ENCODE measurements at places on chromosomes 6 and 20.
A peak's percentile ranks its signal among the peaks of the same experiment; 100 is the strongest.

GRCh38 chr6:100335991-100336390 lies 128.7 kb downstream of the SIM1 start:
- no peak for DNase-seq

DNA sequence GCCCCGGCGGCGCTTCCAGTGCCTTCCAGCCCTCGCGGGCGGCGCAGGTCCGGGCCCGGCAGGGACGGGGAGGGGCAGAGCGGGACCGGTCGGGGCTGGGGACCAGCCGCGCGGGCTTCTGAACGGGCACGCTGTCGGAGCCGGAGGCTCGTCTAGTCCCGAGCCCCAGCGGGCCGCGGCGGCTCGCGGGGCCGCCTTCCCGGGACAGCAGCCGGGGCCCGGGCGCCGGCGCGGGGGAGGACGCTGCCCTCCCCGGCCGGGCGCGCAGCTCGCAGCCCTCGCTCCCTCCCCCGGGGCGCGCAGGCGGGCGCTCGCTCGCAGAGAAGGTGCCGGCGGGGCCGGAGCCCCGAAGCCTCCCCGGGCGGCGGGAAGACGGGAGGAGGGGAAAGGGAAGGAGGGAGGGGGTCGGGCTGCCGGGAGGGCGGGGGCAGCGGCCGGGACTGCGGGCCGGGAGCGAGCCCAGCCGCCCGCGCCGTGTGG lies 696 bp upstream of the SIRPA start:
- DNase-seq = peak; percentile 90

GRCh38 chr20:53693262-53693871 lies 99.7 kb upstream of the ZNF217 start:
- no peak for DNase-seq

DNA sequence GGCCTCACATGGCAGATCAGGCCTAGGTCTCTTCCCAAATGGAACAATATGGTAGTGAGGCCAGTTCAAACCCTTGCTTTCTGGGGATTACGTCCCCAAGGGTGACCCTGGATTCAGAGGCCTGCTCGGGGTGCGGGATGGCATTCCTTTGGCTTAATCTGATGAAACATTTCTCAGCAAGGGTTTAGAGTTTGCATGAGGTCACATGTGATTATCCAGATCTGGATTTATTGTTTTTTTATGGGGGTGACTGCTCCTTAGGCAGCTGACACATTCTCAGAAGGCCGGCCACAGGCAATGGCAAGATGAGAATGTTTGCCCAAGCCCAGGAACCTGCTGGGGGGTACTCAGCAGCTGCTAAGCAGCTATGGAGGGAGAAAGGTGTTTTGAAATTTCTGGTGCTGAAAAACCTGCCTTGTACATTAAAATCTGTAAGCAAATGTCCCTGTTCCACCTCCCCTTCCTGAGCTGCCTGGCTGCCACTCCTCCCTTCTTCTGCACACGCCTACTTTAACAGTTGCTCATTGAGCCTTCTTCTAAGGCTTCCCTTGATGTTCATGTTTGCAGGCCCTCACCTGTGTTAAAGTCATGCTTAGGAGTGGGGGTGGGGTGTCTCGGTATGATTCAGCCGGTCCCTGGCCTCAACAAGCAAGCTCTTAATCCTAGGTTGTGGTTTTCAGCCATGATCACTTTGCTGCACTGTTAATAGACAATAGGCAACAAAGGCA lies 37.9 kb upstream of the FUCA2 start:
- peak; percentile 10 for DNase-seq

GRCh38 chr6:41963371-41963770 lies 21.8 kb upstream of the CCND3 start:
- no peak for DNase-seq

DNA sequence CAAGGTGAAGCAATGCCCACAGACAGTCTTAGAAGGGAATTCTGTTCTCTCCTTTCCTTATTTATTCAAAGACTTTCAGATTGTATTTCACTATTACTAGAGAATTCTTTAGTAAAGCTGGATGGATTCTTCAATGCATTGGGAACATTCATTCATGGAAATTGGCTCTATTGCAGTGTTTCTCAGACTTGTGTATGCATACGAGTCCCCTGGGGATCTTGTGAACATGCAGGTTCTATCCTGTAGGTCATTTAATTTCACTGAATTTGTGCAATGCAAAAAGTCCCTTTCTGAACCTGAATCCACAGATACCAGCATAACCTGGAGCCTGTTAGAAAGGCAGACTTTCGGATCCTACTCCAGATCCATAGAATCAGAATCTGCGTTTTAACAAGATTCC lies 160.9 kb upstream of the AHI1 start:
- no peak for DNase-seq

GRCh38 chr6:28215425-28215824 lies 9.7 kb upstream of the ZSCAN9 start:
- no peak for DNase-seq

DNA sequence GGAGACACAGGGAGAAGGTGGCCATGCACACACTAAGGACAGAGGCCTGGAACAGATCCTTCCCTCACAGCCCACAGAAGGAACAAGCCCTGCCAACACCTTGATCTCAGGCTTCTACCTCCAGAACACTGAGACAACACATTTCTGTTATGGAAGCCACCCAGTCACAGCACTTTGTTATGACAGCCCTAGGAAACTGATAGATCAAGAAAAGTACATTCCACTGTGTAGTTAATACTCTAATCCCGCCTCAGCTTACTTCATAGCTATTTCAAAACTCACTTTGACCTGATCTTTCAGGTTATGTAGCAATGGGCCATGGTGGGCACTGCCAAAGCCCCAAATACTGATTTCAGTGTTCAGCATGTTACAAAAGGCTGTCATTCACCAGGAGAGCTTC lies 66.8 kb downstream of the CD24 start:
- no peak for DNase-seq

- DNase-seq = peak; percentile 11
Measured at GRCh38 chr20:59835057-59835447, 98.4 kb downstream of the SYCP2 start.

DNA sequence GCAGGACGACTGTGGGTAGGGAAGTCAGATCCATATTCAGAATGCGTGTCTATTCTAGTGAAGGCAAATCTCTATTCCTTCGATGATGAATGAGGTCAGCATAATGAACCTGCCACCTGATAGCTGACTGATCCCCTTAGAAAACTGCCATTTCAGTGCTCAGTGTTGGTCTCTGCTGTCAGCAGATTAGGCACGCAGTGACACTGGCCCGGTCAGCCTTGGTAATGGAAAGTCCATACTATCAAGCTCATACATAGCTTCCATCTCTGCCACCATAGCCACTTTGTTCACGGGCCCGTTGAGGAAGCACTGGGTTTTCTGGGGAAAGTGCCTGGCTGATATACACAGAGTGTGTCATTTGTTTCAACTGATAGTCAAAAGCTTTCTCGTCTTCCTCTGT lies 54.0 kb downstream of the C6orf52 start:
- no peak for DNase-seq
